Fibroblast of pulmonary artery (primary cell): ENCODE measurements at places on chromosomes 1 and 21.
A peak's percentile ranks its signal among the peaks of the same experiment; 100 is the strongest.

GRCh38 chr1:187270256-187270655 is 441.5 kb downstream of the PLA2G4A start:
- DNase-seq = no peak

DNA sequence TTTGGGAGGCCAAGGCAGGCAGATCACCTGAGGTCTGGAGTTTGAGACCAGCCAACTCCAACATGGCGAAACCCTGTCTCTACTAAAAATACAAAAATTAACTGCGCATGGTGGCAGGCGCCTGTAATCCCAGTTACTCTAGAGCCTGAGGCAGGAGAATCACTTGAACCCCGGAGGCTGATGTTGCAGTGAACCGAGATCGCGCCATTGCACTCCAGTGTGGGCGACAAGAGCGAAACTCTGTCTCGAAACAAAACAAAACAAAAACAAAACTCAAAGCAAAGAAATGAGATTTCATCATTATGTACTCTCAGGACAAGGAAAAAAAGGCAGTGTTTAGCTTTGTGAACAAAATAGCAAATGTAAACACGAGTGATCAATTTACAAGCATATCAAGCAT is 61.0 kb downstream of the LAMC2 start:
- no peak for DNase-seq

GRCh38 chr1:23209770-23210169 is 7.5 kb downstream of the HTR1D start:
- no peak for DNase-seq

DNA sequence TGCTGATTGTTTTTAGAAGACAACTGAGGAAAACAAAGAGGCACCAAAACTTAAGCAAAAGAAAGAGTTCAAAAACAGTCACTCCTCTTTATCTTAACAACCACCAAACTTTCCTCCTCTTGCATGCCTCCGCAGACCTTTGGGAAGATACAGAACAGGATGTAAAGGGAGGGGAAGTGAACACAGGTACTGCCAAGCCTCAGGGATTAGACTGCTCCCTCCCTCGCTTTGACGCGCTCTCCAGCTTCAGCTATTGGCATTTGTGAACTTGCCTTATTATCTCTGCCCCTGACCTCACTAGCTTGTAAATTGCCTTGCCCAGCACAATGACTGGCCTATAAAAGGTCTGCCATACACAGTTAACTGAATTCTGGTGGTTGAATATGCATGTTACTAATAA is 4.8 kb upstream of the SRP9 start:
- DNase-seq = no peak

GRCh38 chr1:13619909-13620308 is 36.3 kb downstream of the PDPN start:
- peak; percentile 83 for DNase-seq

GRCh38 chr21:33313183-33313582 is 11.6 kb upstream of the IFNAR1 start:
- no peak for DNase-seq

DNA sequence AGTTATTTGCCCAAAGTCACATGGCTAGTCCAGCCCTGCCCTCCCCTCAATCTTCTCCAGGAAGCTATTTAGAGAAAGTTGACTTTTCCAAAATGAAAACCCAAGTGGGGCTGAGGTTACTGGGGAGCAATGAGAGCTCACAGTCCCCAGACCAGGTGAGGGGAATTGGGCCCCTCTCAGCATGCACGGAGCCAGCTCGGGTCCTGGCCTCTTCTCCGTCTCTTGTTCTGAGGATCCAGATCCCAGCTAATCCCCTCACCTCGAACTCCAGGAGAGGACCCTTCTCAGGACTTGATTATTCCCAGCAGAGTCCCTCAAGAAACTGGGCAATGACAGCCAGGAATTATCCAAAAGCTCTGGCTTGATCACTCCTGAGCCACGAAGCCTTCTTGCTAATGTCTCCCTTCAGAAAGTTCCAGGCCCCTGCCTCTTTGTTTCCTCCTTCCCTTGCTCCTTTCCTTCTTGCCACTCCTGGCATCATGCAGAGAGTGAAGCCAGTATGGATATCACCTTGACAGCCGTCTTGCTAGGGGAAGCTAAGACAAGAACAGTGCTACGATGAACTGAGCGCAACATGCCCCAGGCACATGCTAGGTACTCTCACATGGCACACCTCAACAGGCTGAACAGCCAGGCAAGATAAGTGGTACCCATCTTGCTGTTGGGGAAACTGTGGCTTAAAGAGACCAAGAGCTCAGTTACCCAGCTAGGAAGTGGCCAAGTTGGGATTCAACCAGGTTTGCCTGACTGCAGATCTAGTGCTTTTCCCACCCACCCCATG is 51.9 kb downstream of the KLHDC7A start:
- DNase-seq = no peak

DNA sequence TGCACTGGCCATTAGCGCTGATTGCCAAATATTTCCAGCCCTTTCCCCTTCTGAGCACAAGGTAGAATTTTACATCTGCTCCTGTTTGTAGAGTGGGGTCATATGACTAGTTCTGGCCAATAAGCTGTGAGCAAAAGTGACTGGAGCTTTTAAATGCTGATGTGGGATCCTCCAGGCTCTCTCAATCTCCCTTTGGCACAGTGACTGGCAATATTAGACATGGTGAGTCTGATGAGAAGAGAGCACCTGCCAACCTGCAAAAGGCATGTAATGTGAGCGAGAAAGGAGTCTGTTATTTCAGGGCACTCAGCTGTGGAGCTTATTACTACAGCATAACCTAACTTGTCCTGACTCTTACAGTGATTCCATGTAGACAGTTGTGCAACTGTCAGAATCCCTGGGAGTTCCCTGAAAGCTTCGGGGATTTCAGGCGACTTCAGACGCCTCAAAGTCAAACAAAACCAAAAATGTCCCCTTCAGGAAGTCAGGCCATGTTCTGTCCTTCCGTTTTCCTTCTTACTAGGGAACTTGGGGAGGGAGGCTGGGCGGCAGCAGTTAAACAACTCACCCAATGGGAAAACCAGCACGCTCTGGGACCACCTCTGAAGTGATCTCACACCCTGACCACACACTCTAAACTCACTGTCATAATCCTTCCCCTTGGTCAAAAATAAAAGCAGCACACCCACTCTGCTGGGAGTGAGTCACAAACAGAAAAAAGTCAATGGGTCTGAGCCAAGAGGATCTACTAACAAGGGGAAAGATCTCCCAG is 3.6 kb upstream of the RASSF5 start:
- peak; percentile 94 for DNase-seq

DNA sequence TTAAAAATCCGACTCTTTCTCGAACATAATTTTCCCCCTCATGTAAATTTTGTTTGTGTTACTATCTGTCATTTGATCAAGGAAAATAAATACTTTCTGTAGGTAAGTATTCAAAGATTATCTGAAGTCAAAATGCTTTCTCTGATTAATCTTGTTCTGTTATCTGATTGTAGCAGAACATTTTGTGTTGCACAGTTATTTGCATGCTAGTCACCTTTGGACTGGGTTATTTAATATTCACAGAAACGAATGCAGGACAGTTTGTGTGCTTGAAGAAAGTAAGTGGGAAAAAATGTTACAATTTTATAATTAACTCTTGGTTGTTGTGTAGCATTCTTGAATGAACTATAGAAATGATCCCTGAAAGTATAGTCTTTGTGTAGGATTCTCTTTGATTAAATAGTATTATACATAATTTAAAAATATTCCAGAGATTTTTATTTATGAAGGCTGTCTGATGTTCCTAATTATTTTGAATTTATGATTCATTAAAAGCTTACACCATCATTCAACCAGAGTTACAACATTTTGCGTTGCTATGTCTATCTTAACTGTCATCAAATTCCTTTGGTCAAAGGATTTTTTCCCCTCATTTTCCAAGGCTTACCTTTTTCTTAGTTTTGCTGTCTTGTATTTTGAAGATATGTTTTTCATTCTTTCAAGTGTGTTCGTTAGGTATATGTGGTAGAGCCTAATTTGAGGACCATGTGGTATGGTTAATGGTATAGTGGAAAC is 176.6 kb downstream of the GIPC2 start:
- no peak for DNase-seq

- DNase-seq = no peak
Measured at GRCh38 chr1:175449306-175449705, 256.7 kb upstream of the KIAA0040 start.

- DNase-seq = no peak
Measured at GRCh38 chr1:110012100-110012780, 22.2 kb upstream of the STRIP1 start.

GRCh38 chr1:9086045-9086444 is 16.6 kb upstream of the SLC2A5 start:
- peak; percentile 43 for DNase-seq

DNA sequence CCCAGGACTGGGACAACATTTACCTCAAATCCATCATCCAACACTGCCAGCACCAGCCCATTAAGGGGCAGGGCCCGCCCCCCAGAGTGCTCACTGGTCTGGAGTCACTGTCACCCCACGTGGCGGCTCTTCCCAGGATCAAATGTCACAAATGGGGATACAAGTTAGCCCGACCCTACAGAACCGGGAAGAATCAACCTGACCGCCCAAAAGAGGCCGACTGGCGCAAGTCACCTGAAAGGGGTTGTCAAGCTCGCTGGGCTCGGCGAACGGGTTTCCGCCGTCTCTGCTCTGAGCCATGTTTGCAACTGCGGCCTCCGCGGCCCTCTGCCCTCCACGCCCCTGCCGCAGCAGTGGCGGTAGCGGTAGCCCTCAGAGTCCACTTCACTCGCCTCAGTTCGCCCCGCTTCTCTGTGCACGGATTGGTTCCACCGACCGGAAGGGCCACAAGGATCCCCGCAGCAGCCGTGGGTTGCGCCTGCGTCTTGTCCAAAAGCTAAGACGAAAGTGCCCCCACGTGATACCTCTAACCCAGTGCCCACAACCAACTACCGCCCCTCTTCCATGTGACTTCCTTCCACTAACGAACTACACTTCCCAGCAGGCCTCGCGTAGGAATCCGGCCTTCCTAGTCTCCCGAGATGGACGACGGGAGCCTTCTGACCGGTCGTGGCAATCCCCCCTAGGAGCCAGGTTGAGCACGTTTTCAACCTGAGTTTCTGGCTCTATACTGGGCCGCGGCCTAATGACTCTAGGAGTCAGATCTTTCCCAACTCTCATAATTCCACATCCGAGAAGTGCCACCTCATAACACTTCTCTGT is at the start of gene SCAMP3:
SCAMP3 (minus strand) TSS at position 509 of the 822 bp plus-strand sequence; CDS start at position 300, 209 bp downstream.
- DNase-seq = peak; percentile 99

DNA sequence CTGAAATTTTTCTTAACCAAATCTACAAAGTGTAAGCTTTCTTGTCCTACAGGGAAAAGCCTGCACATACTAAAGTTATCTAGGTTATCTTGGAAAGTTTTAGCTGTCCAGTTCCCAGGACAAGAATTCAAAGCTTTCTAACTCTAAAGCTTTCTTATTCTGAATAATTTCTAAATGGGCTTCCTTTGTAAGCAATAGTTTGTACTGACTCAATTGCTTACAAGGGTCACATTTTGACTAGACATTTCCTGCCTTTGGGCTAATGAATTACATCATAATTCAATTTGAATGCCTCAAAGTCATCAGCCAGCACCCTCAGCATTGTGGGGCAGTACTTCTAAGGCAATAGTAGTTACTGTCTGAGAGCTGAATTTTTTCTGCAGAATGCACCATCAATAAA is 223.0 kb downstream of the LTN1 start:
- peak; percentile 29 for DNase-seq

GRCh38 chr21:43940329-43941050 is 71.6 kb upstream of the TRAPPC10 start:
- DNase-seq = no peak

GRCh38 chr1:108561689-108562326 is 1.9 kb downstream of the EEIG2 start:
- peak; percentile 35 for DNase-seq

DNA sequence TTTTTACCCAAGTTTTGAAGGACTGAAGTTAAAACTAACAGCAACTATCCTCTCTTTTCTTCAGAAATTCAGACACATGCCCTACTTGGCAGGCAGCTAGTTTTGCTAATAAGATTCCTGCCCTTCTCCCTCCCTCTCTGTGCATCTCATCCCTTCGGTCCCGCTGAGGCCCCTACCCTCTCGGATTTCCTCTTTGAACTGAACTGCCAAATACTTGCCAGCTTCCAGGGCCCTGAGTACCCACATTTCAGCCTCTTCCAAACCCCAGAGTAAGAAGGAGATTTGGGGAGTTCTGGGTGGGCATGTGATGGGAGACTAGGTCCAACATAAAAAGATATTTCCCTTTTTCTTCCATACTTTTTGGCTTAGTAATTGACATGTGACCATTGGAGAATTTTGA is 116.5 kb upstream of the JUN start:
- no peak for DNase-seq

DNA sequence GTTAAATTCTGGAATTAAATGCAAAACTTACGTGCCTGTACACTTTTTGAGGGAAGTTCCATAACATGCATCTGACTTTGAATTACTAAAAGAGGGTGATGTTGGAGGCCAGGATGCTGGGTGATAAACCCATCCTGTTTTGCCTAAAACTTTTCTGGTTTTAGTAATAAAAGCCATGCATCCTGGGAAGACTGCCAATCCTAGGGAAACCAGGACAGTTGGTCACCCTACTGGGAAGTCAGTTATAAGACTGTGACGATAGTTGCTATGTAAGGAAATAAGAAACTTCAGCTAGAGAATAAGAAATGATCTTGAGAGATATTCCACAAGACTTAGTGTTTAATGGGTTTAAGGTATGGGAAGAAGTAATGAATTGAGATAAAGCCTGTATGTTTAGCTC is 336.6 kb upstream of the LYPLAL1 start:
- DNase-seq = peak; percentile 18

- no peak for DNase-seq
Measured at GRCh38 chr1:224617410-224618355, 1.6 kb downstream of the CNIH3 start.

GRCh38 chr1:172980456-172980855 is 70.3 kb downstream of the TNFSF18 start:
- peak; percentile 51 for DNase-seq

DNA sequence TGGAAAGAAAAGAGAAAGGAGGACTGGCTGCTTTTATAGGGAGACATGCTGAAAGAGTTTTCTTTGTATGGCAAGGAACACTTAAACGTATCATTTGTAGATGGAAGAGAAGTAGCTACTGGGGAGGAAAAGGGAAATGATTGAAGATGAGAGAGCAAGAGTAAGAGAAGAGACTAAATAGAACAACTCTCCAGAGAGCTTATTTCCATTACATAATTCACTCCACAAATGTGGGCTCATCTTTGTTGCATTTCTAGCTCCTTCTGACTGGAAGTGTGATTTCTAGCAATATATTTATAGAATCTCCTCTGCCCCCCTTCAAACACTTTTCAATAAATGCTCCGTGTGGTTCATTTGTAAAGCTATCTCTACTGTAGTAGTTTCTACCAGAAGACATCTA is 71.0 kb downstream of the ST6GALNAC5 start:
- DNase-seq = no peak
